NCI-H460 (cell line): ENCODE measurements at places on chromosomes 16 and 17. TPM values are rescaled to one million over a fixed set of nuclear protein-coding genes. Genes with fewer than 3 reads are reported as not detected.

Gene MYOCD
- 0.02 TPM in 1 of 2 replicates, not detected in the other for total RNA-seq

Gene WDR81
- total RNA-seq, result 12.2 and 12.6 TPM in 2 replicates

Gene POLG2
- 20.5 and 29.1 TPM in 2 replicates for total RNA-seq

Gene NETO2
- total RNA-seq, result 80.8 and 99.4 TPM in 2 replicates

Gene TP53TG3B
- total RNA-seq, result not detected in 2 replicates

Gene DHRS7C
- not detected in 2 replicates for total RNA-seq

Gene PCGF2
- 9.1 and 10.4 TPM in 2 replicates for total RNA-seq

Gene G6PC1
- not detected in 2 replicates for total RNA-seq

Gene CMTM1
- total RNA-seq, result 1.7 and 3.2 TPM in 2 replicates

Gene DPEP1
- total RNA-seq, result 0.17 TPM in 1 of 2 replicates, not detected in the other

DNA sequence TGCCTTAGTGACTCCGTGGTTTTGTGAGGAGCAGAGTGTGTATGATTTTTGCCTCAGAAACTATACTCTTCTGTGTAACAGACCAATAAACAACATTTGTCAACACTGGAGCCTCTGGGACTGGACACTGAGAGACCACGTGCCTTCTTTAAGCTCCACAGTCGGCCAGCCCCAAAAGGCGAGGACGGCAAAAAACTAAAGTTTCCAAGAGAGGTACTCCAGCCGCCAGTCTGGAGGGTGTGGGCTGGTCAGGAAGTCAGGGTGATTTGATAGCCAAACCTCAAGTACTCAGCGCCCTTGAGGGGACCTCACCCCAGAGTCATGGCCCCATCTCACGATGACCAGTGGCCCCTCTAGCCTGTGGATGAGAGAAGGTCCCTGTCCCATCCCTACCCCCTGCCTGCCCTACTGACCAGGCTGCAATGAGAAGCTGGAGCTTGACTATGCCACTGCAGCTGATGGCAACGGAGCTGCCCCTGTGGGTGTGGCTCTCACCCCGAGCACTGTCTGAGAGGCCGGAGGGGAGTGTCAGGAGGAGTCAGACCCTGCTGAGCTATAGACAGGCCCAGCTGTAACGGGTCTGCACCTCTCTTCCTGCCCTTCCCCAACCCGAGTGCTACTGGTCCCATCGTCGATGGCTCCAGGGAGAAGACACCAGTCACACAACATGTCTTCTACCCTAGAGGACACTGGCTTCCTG lies 19.8 kb downstream of the MNT start:
- no peak for DNase-seq

DNA sequence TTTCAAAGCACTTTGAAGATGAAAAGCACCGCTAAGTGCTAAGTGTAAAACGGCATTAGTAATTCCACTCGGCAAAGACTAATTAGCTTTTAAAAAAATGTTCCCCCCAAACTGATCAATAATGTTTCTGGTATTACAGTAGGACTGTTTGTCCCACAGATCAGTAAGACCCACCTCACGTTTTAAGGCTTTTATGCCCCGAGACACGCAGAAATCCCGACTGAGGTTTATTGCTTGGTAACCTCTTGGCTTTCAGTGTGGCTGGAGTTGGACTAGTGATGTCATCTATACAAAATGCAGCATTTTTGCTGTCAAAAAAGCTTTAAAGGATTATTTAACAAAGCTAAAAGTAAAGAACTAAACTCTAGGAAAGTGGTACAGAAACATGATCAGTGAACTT lies 414.6 kb upstream of the PSMD7 start:
- no peak for DNase-seq

DNA sequence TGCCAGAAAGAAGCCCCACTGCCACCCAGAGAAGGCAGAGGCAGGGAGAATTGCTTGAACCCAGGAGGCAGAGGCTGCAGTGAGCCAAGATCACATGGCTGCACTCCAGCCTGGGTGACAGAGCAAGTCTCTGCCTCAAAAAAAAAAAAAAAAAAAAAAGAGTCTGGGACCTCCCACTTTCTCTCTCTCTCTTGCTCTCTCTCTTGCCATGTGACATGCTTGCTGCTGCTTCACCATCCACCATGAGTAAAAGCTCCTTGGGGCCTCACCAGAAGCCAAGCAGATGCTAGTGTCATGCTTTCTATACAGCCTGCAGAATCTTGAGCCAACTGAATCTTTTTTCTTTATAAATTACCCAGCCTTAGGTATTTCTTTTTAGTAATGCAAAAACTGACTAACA lies 21.5 kb upstream of the SRSF1 start:
- no peak for DNase-seq

DNA sequence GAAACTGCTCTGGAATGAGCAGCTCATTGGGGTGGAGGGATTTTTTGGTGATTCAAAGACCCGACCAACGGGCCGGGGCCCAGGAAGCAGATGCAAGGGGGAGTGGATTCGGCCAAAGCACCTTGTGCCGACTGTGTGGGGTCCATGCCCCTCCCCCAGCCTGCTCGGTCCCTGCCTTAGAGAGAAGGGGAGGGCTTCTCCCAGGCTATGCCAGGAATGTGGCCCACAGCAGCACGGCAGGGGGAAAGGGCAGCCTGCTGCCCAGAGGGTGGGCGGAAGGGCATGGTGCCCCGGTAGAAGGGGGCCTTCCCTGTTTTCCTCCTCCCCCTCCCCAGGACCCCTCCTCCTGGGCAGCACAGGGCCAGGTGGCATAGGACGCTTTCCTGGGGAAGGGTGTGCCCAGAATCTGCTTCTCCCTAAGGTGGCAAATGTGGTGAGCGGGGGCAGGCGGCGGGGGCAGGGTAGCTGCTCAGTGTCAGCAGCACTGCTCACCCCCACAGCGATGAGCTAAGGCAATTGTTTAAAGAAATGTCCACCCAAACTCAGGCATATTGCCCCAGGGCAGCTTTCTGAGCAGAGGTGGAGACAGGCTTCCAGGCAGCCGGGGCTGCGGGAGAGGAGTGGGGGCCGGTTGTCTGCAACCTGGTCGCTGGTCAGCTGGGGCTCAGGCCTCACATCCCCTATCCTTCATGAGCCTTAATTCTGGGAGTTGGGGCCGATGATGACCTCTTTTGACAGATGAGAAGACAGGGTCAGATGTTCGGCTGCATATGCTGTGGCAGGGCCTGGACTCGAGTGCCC lies 33.9 kb upstream of the MLKL start:
- DNase-seq, result no peak

- DNase-seq, result no peak
These were observed 193.6 kb downstream of the CCDC182 start for GRCh38 chr17:57551321-57552079.

- DNase-seq, result no peak
These were observed 1.8 kb upstream of the MYADML2 start for GRCh38 chr17:81948635-81949378.

- DNase-seq, result no peak
These were observed 22.5 kb downstream of the AXIN2 start for GRCh38 chr17:65538675-65539529.

DNA sequence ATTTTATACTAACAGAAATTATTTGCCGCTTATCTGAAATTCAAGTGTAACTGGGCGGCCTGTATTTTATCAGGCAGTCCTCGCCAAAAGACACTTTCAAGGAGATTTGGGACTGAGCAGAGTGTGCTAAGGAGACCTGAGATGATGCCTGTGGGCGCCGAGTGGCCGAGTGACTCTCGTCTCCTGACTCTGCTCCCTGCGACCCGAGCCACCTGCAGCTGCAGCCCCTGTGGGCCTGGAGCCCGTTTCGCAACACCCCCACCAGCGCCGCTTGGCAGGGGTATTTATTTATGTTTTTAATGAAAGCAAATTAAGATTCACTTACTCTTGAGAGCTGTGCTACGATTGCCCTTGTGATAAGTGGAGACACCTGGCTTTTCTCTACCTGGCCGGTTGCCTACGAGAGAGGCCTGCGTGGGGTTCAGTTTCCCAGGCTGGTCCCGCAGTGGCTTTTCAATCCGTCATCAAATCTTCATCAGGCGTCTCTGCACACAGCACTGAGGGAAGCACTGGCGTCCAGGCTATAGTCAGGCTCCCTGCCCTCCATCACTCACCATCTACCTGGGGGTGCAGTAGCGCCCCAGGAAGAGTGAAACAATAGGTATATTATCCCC lies 124.0 kb downstream of the SEC14L1 start:
- DNase-seq, result no peak

GRCh38 chr16:89197633-89198416 lies 2.5 kb downstream of the SLC22A31 start:
- no peak for DNase-seq

- no peak for DNase-seq
These were observed 17.8 kb downstream of the LRRC75A start for GRCh38 chr17:16474012-16474725.

DNA sequence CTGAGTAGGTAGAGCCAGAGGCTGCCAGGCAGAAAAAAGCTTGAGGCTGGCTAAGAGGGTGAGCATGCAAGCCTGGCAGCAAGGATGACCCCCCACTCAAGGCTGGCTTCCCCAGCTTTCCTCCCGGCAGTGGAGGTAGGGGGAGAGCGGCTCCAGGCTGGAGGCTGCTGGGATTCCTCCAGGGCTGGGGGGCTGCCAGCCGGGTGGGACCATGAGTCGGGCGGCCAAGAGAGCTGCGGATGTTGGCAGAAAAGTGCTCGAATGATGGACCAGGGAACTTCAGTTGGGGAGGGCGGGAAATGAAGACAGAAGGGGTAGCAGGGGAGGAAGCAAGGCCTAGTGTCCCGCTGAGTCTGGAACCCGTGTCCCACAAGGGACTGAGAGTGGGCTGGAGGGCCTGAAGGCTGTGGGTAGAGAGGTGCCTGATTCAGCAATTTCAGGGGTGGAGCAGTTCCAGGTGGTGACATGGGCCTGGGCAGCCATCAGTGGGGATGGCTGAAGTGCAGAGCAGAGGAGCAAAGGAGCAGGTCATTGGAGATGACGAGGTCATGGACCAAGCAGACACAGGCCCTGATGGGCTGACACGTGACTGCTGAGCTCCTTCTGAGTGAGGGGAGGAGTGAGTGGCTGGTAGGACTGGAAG lies 20.3 kb downstream of the HSD11B2 start:
- DNase-seq, result no peak

DNA sequence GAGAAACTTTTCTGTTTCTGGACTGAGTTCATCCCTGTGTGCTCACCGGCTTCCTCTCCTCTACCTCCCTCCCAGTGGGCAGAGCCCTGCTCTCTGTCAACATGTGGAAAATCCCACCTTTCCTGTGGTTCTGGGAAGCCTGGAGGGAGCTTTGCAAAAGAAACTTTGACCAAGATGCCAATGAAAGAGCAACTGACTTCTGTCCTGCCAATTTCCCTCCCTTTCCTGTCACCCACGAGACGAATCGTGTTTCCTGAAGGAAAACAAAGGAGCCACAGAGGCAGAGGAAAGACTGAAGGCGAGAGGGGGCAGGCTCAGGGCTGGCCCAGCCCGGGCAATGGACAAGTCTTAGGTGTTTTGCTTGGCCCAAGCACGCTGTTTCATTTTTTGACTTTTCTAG lies 82.8 kb downstream of the PLCG2 start:
- DNase-seq, result no peak

DNA sequence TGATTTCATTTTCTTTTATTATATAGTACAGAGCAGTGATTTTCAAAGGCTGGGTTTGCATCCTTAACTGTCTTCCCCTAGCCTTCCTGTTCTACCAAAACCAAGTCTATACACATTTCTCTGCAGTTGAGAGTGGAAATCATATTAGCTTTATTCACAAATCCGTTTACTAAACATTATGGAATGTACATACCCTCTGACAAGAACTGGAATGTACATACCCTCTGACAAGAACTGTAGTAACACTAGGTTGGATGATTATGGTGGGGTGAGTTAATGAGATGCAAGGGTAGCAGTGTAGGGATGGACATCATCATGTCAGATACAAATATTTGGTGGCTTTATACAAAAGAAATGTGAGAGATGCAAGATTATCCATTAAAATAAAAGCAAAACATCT lies 154.8 kb downstream of the CYB561 start:
- no peak for DNase-seq

- no peak for DNase-seq
These were observed 32.0 kb upstream of the MYO18A start for GRCh38 chr17:29212094-29212631.

- DNase-seq, result no peak
These were observed 145.8 kb downstream of the SLC39A11 start for GRCh38 chr17:72946696-72947095.

DNA sequence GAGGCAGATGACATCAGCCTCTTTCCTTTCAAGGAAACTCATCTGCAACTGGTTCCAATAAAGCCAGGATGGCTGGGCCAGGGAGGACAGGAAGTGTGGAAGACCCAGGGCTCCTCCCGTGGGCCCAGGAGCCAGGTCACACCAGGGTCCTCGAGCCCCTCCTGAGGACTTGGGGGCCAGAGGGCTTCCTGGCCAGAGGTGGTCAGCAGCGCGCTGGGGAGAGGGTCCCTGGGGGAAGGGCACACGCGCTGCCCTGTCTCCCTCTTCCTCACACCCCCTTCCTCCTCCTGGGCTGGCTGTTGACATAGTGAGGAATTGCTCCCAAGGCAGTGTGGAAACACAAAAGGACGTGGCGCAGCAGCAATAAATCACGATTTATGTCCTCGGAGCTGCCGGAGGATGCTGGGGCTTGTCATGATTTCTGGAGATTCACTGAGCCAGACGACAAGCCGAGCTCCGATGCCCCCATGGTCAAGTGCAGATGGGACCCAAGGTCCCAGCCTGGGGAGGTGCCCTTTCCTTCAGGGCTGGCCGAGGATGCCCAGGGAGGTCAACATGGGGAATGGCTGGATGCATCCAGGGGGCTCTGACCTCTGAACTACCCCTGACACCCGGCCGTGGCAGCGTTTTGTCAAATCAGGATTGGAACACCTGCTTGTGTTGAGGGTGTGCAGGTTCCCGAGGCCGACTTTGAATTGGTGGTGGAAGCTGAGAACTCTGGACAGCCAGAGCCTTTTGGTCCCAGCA lies 152.6 kb downstream of the IRF8 start:
- DNase-seq, result no peak

- DNase-seq, result no peak
These were observed 12.9 kb downstream of the MXRA7 start for GRCh38 chr17:76697702-76698465.
